HFF-Myc (cell line): ENCODE measurements at places on chromosomes 2 and 18.

- no peak for DNase-seq
Observed at GRCh38 chr2:110813896-110814295, 81.5 kb downstream of the ACOXL start.

GRCh38 chr18:77207540-77207939 lies 42.1 kb upstream of the GALR1 start:
- DNase-seq: peak; percentile 56

GRCh38 chr2:46446871-46447568 lies 32.3 kb upstream of the TMEM247 start:
- no peak for DNase-seq

DNA sequence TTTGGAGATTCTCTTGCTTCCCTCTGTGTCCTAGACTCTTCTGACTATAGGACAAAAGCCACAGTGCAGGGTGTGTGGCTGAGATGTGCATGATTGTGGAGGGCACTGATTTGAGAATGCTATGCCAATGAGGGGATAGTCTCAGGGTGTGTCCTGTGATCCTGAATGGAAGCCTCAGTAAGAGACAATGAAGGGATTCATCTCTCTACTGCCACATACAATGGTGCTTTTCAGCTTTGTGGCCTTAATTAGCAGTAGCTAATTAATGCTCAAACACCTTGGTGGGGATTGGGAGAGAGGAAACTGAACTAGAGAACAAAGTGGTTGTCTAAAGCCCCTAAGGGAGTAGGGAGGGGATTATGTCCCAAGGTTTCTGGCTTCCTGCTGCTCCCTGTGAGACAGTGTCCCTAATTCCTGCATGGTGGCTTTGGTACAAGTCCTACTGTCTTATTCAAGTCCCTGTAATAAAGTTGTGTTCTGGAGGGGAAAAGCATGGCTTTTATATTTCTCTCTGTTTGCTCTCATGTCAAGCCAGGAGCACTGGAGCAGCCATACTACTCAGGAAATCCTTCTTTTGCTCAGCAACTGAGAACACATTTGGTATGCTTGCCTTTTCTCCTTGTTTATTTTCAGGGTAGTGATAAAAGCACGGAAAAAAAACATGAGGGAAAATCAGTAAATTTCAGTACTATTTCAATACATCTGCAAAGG lies 415.2 kb upstream of the TCF4 start:
- no peak for DNase-seq

GRCh38 chr2:222969491-222969890 lies 82.5 kb upstream of the KCNE4 start:
- DNase-seq: no peak
